Ovary (tissue), 10 donors: ENCODE measurements at places on chromosomes 12 and 14.

DNA sequence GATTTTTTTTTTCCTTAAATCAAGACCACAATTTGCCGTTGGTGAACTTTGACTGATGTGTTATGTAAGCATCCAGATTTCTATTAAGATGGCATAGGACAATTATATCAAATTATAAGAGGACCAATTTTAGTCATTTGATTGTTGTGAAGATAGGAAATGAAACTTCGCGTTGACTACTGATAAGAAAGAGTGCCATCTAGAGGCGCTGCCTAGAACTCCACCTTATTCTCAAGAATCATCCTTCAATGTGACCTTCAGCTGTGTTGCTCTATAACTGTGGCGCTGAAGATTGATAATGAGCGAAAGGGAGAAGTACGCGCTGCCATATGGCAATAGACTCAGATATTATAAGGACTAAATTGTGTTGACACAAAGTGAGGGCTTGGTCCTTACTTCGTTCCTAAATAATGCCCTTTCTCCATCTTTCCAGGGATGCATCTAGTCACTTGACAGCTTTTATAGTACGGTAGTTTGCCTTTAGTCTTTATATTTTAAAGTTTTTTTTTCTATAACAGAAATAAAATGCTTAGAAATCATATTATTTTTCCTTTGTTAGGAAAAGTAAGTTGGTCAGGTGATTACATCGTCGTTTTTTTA is 350.8 kb upstream of the STXBP6 start:
- DNase-seq, result peak; percentile 49

DNA sequence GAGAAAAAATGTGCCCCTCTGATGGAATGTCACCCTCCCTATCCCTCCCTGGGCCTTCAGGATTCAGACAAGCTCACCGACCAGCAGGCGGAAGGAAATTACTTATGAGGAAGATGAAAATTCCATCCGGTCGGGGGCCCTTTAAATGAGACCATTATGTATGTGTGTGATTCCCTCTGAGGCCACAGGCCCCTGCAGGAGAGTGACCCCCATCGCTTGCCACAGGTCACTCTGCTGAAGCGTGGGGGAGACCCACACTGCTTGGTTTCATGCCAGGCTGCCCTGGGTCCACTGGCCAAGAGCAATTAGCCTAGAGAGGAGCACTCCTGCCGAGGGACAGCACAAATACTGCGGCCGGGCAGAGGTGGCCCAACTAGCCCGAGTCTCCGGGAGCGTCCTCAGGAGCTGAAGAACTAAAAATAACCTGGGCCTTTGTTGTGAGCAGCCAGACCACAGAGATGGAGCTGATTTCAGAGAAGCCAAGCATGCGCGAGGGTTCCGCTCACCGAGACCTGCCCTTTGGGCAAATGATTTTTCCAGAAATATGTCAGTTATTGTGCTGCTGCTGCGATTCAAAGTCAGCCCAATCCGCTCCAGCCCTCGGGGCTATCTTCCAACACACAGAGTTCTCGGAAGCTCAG is 276.4 kb downstream of the DPF3 start:
- DNase-seq, result peak; percentile 33

GRCh38 chr14:69459122-69459521 is 25.4 kb upstream of the PLEKHD1 start:
- no peak for DNase-seq

DNA sequence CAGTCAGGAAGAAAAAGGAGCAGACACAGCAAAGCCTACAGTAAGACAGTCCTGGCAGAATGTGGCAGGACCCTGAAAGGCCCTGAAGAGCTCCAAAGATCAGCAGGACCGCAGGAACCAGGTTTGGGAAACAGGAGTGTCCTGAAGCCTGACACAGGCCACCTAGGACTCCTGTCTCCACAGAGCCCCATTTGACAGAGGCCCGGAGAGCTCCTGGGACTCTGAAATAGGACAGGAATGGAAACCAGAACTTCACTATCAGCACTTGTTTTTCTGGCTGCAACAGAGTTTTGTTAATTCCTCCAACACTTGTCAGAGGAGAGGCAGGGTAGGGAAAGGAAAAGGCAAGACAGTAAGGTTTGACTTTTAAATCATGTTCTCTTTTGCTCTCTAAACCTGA is 12.9 kb downstream of the STXBP6 start:
- no peak for DNase-seq
